ENCODE measurements at places on chromosomes 1 and 21.

GRCh38 chr1:119653839-119654170 is 5.7 kb upstream of the ZNF697 start:
- DNase-seq, result no peak

- DNase-seq, result no peak
These were observed 37.3 kb downstream of the IFNAR1 start for GRCh38 chr21:33362044-33362555.

DNA sequence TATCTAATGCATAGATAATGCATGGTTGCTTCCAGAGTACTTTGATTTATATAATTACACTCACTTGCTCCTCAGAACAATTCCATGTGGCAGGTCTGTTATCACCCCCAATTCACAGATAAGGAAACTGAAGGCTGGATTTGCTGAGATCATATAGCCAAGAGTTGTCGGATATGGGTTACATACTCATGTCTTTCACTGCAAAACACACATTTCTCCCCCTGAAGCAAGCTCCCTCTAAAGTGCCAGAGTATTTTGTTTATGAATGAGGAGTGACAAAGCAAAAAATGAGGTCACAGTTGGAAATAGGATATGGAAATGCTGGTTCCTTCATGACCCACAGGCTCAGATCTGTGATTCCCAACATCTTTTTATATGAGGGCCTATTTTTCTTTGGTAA is 134.2 kb downstream of the ROR1 start:
- DNase-seq, result no peak

DNA sequence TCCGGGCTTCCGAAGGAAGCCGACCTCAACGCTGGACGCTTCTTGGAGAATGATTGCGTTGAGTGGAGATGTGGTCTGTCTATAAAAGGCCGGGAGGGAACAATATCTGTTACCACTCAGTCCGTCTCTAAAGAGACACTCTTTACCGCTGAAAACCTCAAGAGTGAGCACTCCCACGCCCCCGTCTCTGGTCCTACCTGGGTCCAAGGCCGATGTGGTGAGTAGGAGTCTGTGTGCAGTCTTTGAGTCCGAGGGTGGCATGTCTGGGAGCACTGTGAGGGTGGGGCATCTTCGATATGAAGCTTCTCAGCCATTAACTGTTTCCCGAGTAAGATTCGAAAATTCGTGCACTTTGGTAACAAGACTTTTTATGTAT is 576 bp downstream of the ZFP69 start:
- DNase-seq, result no peak

DNA sequence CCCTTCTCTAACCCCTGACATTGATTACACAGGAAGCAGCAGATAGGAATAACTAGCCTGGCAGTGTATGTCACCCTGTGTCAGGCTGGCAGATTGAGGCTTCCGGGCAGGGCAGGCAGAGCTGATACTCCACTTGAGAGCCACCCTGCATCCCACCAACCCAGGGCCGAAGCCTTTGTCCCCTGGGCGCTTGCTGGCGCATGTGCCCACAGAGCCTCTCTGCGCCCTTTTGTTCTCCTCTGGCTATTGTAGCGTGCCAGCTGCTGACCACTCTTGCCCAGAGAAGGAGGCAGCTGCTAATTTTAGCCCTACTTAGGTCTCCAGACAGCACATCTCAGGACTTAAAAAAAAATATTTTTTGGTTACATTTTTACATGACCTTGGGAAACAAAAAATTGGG is 304.9 kb downstream of the HHAT start:
- DNase-seq, result no peak

DNA sequence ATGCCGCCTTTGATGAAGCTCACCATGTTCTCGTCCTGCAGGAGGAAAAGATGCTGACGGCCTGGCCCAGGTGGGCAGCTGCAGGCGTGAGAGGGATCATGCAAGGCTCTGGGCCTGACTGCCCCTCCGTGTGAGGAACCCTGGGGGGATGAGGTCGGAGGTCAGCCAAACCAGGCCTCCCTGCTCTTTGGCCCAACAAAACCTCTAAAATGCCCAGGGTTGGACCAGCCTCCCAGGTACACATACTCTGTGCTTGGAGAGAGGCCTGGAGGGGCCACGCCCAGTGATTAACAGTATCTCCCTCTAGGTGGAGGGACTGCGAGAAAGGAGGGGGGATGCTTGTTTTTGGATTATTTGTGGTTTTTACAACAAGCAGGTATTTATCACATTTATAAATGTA is 21.1 kb downstream of the TTC39A start:
- DNase-seq, result no peak

GRCh38 chr1:234408757-234409156 is 35.5 kb downstream of the COA6 start:
- DNase-seq, result no peak

DNA sequence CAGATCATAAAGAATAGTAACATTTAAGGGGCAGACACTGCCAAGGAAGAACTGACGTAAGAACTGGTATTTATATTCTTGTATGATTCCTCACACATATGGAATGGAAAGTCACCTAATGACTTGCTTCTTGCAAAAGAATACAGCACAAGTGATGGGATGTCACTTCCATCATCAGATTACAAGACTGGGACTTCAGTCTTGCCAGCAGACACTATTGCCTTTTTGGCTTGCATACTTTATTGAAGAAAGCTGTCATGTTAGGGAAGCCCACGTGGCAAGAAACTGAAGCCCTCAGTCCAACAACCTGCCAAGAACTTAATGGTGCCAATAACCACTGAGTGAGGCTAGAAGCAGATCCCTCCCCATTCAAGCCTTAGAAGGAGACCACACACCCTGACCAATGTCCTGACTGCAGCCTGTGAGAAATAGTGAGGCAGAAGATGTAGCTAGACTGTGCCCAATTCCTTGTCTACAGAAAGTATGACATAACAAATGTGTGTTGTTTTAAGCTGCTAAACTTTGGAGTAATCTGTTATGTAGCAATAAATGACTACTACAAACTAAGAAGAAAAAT is 12.0 kb downstream of the EGLN1 start:
- no peak for DNase-seq
